ENCODE measurements at places on chromosomes 6 and 20.

GRCh38 chr6:46903175-46903574, 18.6 kb downstream of the ADGRF5 start:
- DNase-seq = no peak

GRCh38 chr6:13725052-13725451, 13.4 kb upstream of the RANBP9 start:
- DNase-seq = no peak

GRCh38 chr6:45707176-45707575, 308.5 kb downstream of the CLIC5 start:
- DNase-seq = no peak

GRCh38 chr6:49097116-49097515, 365.9 kb downstream of the MMUT start:
- no peak for DNase-seq

DNA sequence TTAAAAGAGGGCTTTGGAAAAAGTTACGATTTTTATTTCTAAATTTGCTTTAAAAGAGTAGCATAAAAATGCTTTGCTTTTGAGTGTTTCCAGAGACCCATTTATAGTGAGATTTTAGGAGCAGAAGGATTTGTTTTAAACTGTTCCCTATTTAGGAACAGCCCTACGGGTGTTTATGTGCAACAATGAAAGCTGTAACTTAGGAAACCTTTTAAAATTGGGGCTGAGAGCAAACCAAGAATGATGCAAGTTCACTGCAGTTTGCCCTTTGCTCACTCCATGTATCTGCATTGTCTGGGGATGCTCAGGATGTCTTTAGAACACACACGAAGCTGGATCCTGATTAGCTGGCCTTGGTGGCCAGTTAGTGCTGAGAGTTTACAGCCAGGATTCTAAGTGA, 40.9 kb downstream of the GHRH start:
- no peak for DNase-seq

- no peak for DNase-seq
Measured at GRCh38 chr6:83461438-83461837, 30.6 kb upstream of the ME1 start.

DNA sequence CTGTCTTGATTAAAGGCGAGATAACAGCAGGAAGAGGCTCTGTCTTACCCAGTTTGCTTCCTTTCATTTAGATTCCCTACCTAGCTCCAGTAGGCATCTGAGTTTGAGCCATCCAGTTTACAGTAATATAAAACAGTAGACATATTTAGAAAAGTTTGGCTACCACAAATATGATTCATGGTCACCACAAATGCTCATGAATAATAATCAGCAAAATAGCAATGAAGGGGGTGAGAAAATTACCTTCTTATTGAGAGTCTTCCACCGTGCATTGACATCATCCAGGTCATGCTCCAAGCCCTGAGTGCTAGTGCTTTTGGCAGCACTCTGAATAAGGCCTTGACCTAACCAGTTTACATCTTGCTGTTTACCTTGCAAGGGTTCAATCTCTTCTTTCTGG, 106.2 kb downstream of the DST start:
- DNase-seq = no peak

GRCh38 chr6:142297996-142298753, 3.6 kb upstream of the ADGRG6 start:
- DNase-seq = no peak

GRCh38 chr6:131877999-131878789, 70.4 kb downstream of the ENPP1 start:
- DNase-seq = no peak

- DNase-seq = no peak
Measured at GRCh38 chr6:100565439-100566104, 100.9 kb upstream of the SIM1 start.

DNA sequence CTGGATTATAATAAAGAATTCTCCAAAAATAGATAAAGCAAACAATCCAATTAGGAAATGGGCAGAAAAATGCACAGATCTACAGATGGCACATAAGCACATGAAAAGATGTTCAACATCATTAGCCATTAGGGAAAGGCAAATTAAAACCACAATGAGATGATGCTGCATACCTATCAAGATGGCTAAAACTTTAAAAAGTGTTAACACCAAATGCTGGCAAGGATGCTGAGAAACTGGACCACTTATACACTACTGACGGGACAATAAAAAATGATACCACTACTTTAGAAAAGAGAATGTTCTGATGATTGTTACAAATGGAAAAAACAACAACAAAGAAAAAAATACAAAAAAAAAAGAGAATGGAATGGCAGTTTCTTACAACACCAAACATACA, 26.5 kb downstream of the LCA5 start:
- no peak for DNase-seq

- DNase-seq = no peak
Measured at GRCh38 chr6:118768904-118769325, 117.5 kb upstream of the CEP85L start.

DNA sequence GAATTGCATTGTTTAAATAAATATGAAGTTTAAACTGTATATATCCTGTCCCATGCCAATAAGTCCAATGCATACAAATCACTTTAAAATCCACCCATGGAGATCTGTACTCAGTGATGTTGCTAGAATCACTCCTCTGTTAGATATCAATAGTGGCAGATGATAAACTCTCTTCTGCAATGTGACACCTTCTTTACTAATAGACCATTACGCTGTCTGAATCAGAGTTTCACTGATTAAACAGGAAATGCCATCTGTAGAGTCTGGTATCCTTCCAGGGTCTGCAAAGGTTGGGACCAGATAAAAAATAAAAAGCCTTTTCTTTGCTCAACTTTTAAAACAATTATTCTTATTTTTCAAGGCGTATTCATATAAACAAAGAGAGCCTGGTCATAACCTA, 134.5 kb downstream of the EDN3 start:
- no peak for DNase-seq

GRCh38 chr20:51189814-51190782, 167.2 kb upstream of the KCNG1 start:
- DNase-seq = no peak

DNA sequence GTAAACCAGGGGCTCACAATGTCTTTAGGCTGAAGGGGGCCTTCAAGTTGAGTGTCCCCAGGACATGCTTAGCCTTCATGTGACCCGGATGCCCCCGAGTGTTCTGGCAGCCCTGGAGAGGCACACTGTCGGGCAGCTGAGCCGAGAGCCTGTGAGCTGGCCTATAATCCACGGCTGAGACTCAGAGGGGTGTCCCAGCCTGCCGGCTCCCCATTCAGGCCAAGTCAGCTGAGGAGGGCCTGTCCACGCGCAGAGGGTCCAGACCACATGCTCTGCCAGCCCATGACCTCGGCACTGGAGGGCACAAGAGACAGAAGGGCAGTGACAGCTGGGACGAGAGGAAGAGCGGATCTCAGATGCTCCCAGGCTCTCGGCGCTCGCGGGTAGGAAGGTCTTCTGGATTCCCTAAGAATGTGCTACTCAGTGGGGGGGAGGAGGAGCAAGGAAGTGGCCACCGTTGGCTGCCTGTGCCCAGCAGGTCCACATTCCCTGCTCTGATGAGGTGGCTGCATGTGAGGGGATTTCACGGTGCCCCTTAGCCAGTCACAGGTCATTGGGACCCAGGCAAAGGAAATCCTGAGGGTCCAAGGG, 224.7 kb downstream of the NRN1 start:
- DNase-seq = no peak

DNA sequence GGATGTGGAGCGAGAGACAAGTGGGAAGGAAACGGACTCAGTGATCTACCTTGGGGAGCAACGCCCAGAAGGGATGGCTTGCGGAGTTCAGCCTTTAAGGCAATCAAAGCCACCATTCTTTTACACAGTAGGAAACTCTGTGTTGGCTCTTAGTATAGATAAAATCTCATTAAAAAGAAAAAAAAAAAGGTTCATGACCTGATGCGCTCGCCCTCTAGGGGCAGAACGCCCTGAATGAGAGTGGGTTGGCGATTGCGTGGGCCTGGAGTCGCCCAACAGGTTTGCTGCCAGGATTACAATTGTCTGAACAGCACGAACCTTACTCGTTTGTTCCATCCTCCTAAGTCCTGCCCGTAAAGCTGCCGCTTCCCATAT, 1.2 kb downstream of the TPD52L1 start:
- DNase-seq = no peak

GRCh38 chr6:138063726-138064125, 43.5 kb downstream of the PERP start:
- DNase-seq = no peak

DNA sequence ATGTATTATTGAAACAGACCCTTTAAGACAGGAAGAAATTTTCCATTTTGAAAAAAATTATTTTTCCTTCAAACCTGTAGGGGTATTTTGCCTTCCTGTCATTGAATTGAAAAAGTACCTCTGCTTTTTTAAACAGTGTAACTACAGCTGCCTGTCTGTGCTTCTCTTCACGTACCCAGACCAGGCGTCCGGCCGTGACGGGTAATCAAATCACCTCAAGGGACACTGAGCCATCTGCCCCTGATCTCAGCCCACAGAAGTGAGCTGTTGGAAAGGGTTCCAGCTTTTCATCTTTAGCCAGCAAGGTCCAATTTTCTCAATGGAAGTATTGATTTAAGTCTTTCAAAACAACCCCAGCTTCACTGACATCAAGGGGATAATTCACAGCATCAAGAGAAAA, 58.0 kb downstream of the SLC35D3 start:
- no peak for DNase-seq

DNA sequence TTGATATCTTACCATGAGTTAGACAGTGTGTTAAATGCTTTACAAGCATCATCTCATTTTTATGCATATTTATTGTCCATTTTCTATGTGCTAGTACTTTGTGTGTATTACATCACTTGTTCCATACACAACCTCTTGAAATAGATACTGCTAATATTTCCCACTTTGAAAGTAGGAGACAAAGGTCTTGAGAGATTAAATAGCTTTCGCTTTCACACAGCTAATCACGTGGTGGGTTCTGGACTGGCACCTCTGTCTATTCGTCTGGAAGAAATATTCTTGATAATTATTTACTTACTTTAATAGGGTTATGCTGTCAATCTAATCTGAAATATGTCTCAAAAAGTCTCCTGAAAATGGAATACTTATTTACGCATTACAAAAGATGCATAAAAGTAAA, 30.2 kb downstream of the EPHA7 start:
- DNase-seq = no peak

DNA sequence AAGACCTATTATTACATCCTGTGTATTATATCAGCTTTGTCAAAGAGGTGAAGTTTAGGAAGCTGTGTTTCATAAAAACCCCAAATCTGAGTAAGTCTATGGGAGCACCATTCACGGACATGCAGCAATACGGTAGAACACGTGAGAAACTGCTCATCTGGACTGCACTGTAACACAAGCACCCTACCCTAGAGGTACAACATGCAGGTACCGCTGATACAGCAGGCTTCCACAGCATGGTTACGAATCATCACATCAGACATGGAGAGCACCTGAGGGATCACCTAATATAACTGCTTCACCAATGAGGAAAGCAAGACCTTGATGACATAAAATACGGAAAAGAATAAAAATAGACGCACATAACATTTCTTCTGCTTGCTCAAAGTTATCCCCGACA, 96.7 kb downstream of the GMDS start:
- DNase-seq = no peak

- no peak for DNase-seq
Measured at GRCh38 chr6:56992036-56992435, 37.1 kb downstream of the BEND6 start.

DNA sequence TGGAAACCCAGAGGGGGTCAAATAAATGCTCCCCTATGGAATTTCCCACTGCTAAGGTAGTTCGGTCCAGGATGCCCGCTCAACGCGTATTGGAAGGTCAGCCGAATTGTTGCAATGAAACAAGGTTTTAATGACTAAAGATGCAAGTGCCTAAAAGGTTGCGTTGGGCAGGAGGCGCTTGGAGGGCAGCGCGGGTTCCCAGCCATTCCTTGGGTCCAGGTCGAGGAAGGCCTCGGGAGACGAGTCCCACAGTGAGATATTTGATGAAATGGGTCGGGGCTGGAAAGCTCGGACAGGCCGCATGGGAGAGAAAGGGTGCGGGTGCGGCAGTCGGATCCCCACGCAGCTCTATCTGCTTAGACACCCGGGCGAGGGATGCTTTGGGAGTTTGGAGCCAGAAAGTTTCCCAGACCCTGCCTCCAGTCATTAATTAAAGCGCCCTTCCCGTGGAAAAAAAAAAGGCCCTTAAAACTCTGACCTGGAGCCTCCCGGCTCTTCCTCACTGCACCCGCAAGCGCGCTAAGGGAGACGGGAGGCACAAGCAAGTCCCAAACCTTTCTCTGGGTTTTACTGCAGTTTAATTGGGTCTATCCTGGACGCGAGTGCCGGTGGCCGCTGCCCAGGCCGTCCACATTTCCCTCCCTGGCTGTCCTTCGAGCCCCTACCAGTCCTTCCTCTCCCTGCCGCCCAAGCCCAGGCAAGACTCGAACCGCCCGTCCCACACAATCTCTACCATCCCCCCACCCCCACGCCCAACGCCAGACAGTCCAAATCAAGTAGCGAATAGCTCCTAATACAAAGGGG, 24.2 kb downstream of the TFAP2A start:
- no peak for DNase-seq

Data from NCI-H1436 treated with DMSO at 0.1 percent for 48 hours (cell line).